ENCODE measurements at places on chromosomes 4 and X.

DNA sequence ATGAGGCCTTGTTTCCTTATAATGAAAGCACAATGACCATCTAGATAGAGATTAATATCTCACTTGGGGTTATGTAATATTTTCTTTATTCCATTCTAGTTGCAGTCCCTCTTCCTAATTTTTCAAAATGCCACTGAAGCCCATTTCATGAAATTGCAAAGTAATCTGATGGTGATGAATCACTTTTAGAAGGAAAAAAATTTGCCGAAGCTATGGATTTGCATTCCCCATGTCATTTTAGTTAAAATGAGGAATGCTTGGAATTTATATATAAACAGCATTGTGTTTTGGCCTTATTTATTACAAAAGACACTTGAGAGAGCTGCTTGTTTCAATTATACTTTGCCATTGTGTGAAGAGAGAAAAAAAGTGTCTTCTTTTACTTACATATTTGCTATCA lies 241.7 kb upstream of the TEX13A start:
- DNase-seq = no peak

- DNase-seq = no peak
Measured at GRCh38 chr4:86178211-86178610, 181.6 kb downstream of the MAPK10 start.

DNA sequence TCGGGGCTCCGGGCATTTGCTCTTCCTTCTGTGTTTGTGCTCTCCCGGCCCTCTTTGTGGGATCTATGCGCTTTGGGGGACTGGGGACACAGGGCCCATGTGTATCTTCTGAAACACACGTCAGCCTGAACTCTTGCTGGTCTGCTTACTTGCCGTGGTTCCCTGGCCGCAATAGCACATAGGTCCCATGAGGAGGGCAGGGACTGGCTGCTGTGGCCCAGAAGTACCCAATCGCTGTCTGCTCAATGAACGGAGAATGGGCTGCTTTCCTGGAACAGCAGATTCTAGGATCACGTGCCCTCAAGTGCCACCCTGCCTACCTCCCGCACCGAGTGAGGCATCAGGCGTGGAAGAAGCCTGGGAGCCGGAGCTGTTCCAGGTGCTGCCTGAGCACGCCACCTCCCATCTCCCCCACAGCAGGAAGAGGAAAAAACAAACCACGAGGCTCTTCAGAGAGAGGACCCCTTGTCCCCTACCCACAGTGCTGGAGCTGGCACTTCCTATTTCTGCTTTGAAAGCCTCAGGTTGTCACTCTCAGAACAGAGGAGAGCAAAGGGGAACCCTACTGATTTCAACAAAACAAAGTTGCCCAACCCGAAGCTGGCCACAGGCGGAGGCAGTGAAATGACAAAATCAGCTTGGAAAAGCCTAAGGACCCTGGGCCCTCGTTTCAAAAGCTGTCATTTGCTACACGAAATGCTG lies 3.8 kb downstream of the G6PD start:
- DNase-seq = no peak

- no peak for DNase-seq
Measured at GRCh38 chrX:76148753-76149152, 24.1 kb upstream of the PBDC1 start.

- no peak for DNase-seq
Measured at GRCh38 chr4:15714646-15715435, 12.0 kb downstream of the BST1 start.

DNA sequence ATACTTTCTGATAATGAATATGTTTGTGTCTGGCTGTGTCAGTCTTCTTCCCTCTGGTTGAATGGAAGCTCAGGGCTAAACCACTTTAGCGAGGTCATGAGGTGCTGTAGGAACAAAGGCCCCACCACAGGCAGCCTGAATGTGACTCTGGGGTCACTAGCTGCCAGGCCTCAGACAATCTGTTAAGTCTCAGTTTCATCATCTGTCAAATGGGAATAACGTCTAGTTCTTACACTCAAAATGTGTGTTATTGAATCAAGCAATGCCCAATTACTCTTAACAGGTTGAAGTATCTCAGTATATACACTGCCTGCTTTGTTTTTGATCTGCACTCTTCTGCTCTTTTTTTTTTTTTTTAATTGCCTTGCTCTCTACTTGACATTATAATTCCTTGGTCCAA lies 148.6 kb downstream of the STK32B start:
- no peak for DNase-seq

GRCh38 chr4:57445686-57446085 lies 335.5 kb upstream of the IGFBP7 start:
- DNase-seq = no peak

- DNase-seq = no peak
Measured at GRCh38 chr4:71604785-71605184, 179.1 kb downstream of the GC start.

GRCh38 chr4:183098019-183098722 lies 886 bp upstream of the WWC2 start:
- DNase-seq = peak; percentile 17

- no peak for DNase-seq
Measured at GRCh38 chr4:57103051-57103450, 7.1 kb downstream of the IGFBP7 start.

GRCh38 chr4:13268703-13269102 lies 215.4 kb downstream of the RAB28 start:
- DNase-seq = no peak

DNA sequence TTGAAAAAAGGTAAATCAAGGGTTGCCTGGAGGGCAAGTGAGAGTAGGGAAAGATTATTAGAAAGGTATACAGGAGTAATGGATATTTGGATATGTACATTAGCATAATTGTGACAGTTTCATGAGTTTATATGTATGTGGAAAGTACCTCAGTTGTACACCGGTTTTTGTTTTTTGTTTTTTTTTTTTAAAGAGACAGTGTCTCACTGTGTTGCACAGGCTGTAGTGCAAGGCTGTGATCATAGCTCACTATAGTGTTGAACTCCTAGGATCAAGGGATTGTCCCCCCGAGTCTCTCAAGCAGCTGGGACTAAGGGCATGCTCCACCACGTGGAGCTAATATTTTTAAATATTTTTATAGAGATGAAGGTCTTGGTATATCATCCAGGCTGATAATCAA lies 15.3 kb upstream of the HPGD start:
- DNase-seq = no peak

DNA sequence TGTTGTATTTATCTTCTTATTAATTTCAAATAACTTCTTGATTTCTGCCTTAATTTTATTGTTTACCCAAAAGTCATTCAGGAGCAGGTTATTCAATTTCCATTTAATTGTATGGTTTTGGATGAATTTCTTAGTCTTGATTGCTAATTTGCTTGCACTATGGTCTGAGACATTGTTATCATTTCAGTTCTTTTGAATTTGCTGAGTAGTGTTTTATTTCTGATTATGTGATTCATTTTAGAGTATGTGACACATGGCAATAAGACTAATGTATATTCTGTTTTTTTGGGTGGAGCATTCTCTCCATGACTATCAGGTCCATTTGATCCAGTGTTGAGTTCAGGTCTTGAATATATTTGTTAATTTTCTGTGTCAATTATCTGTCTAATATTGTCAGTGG lies 236.7 kb downstream of the EDA2R start:
- DNase-seq = no peak

DNA sequence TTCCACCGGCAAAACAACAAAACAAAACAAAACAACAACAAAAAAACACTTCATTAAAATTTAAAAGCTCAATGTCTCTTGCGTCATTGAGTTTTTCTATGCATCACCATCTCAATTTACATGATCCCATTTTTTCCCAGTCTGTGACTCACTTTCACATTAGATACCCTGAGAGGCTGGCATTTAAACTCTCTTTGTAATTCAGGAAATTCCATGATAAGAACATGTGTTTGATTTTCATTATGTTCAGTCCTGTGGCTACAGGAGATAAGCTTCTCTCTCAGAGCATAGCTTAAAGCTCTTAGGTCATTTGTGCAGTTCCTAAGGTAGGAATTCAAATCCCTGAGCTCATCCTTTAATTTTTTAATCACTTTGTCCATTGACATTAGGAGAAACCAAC lies 104.6 kb downstream of the NBDY start:
- DNase-seq = no peak

DNA sequence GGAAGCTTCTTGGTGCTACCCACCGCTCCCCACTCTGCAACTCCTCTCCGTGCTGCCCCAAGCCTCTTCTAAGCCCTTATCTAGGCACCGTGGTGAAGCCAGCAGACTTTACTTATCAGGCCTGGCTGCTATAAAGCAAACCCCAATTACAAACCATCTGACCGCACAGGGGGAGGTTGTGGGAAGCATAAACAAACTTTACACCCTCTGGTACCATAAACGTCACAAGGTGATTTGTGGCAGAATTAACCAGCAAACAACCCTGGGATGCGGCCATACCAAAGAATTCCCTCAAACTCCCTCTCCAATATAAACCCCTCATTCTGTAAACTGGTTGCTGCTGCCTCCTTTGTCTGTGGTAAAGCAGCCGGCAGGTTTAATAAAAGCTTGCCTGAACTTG lies 55.2 kb downstream of the MAGEC2 start:
- DNase-seq = no peak

GRCh38 chr4:113243312-113243711 lies 193.9 kb downstream of the ANK2 start:
- DNase-seq = no peak

- DNase-seq = no peak
Measured at GRCh38 chr4:6471307-6472007, 957 bp downstream of the PPP2R2C start.

- no peak for DNase-seq
Measured at GRCh38 chr4:52983563-52984303, 121.6 kb downstream of the RASL11B start.

DNA sequence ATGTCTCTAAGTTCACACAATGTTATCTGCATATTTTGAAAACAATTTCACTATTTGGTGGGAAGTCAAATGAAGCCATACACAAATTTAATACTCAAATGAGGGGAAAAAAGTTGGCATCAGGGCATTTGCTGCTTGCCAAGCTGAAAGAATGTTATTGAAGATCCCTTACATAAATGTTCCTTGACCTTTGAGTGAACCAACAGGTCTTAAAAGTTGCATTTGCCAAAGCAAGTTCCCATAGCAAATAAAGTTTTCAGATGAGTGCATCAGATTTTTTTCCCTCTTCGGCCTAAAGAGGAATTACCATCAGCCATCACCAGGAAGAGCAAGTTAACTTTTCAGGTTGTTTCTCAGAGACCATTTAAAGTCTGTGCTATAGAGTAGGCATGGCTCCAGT lies 115.9 kb downstream of the COX18 start:
- DNase-seq = no peak

DNA sequence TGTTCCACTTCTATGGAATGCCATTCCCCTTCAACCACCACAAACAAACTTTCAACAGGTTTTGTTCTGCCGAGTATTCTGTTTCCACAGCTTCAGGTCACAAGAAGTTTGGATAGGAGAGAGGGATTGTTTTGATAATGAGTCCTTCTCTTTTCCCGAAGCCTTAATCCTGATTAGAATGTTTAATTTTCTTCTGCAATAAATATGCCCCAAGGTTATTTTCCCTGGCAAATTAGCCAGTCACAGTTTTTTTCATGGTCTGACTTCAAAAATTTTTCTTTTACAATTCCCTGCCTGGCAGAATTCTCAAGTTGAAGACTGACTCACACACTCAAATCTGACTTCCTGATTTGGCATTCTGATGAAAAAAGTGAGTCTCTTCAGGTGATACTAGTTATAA lies 33.1 kb upstream of the EDNRA start:
- DNase-seq = no peak

- DNase-seq = no peak
Measured at GRCh38 chrX:12898073-12898472, 8.3 kb upstream of the TLR8 start.

DNA sequence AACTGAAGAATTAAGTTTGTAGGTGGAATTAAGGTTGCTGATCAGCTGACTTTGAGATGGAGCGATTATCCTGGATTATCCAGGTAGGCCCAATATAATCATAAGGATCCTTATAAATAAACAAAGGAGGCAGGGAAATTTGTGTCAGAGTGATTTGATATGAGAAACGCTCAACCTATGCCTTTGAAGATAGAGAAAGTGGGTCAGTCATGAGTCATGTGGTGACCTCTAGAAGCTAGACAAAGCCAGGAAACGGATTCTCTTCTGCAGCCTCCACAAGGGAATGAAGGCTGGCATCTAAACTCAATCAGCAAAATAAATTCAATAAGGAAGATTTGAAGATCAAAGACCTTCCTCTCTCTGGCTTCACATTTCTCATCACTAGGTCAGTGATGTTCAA lies 41.5 kb upstream of the SMIM10 start:
- no peak for DNase-seq

- DNase-seq = no peak
Measured at GRCh38 chr4:4870576-4871241, 11.2 kb downstream of the MSX1 start.

- no peak for DNase-seq
Measured at GRCh38 chrX:150680974-150681373, 12.2 kb upstream of the MTMR1 start.

DNA sequence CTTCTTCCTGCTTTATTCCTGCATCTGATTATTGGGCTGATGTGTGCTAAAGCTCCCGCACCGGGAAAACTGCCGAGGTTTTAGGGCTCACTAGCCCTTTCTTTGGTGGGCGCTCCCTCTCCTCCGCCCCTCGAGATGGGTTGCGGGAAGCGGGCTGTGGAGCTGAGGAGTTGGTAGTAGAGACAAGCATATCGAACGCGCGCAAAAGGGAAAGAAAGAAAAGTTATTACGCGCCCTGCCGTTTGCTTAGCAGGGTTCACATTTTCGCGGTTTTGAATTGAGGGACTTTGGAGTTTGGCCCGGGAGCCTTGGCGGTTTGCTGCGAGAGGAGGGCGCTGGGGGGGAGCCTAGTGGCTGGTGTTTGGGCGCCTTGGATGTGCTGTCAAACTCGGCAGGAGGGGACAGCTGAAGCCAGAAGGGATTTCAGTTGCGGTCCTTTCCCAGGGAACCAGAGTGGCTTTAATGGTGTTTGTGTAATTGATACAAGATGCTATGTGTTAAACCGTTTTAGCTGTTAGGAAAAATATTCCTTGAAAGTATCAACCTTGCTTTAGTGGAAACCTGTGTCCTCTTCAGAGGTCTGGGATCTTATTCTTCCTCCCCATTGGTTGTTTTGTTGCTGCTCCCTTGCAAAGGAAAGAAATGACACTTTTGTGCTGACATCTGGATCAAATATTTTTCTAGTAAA lies 1.1 kb downstream of the GAB1 start:
- DNase-seq = no peak
